Heart left ventricle (tissue), 16 donors: ENCODE measurements at places on chromosomes 1 and 21. TPM values are rescaled to one million over a fixed set of nuclear protein-coding genes. Genes with fewer than 3 reads are reported as not detected.

- no peak for DNase-seq
Measured at GRCh38 chr1:22971161-22971560, 1.5 kb downstream of the LACTBL1 start.

BMP8A gene
- polyA plus RNA-seq = 0.43 TPM

DNA sequence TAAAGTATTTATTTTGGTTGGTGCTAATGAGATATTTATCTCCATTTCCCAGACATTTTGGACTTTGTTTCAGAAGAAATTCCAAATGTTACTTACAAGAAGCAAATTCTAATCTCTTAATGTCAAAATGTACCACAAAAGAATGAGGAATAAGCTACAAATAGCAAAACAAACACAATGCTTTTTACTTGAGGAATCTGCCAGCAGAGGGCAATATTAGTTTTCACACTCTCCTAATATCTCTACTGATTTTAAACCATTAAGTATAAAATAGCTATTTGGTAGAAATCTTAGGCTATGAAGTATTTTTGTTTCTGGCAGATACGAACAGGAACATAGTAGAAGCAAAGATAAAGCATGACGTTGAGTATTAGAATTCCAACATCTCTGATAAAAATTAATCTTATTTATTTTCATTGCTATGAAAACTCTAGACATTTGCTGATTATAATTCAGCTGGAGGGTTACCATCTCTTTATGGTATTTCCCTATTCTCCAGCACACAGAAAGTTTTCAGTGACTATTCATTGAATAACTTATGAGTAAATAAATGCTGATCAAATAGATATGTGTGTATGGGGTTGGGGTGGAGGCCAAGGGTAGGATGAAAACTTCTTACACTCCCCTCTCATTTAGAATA is 13.4 kb upstream of the HMCN1 start:
- no peak for DNase-seq

TEDDM1 gene
- not detected for polyA plus RNA-seq

- no peak for DNase-seq
Measured at GRCh38 chr1:25617625-25618432, 1.2 kb downstream of the MAN1C1 start.

CD1B gene
- polyA plus RNA-seq = not detected

LCE1B gene
- not detected for polyA plus RNA-seq

DNA sequence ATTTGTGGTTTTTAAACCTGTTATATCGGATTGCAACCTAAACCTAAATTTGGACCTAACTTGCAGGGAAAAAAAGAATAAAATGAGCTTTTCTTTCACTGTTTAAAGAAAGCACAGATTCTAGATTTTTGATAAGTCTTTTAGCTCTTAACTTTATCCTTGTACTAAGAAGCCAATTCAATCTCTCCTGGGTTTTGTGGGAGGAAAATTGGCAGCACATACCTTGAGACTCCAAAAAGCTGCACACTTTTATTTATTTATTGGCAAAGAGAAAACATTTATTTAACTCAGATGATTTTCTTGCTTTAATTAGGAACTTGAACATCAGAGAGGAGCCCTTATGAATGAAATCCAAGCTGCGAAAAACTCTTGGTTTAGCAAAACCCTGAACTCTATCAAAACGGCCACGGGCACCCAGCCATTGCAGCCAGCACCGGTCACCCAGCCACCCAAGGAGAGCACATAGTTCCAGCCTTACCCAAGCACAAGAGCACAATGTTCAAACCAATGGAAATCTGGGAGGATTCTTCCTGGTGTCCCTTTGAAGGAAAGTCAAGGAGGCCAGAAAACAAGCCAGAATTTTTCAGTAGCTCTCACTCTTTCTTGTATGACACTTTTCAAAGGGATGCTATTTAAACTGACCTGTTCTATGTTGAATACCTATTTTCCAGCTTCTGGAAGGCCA is 10.1 kb upstream of the CACYBP start:
- no peak for DNase-seq

ADORA1 gene
- polyA plus RNA-seq = 2.6 TPM

GRCh38 chr1:39500862-39501389 is 9.5 kb downstream of the BMP8A start:
- DNase-seq = no peak

- no peak for DNase-seq
Measured at GRCh38 chr1:147722124-147722523, 38.3 kb downstream of the GJA5 start.

- no peak for DNase-seq
Measured at GRCh38 chr1:169530448-169530847, 44.7 kb upstream of the SLC19A2 start.

GRCh38 chr1:174912264-174912663 is 87.5 kb upstream of the CACYBP start:
- no peak for DNase-seq

- DNase-seq = no peak
Measured at GRCh38 chr1:213772128-213773063, 215.4 kb upstream of the PROX1 start.

IFI16 gene
- polyA plus RNA-seq = 27.1 TPM

LAMC1 gene
- 22.9 TPM for polyA plus RNA-seq

GRCh38 chr1:202018468-202019234 is 8.3 kb downstream of the ELF3 start:
- no peak for DNase-seq

DNA sequence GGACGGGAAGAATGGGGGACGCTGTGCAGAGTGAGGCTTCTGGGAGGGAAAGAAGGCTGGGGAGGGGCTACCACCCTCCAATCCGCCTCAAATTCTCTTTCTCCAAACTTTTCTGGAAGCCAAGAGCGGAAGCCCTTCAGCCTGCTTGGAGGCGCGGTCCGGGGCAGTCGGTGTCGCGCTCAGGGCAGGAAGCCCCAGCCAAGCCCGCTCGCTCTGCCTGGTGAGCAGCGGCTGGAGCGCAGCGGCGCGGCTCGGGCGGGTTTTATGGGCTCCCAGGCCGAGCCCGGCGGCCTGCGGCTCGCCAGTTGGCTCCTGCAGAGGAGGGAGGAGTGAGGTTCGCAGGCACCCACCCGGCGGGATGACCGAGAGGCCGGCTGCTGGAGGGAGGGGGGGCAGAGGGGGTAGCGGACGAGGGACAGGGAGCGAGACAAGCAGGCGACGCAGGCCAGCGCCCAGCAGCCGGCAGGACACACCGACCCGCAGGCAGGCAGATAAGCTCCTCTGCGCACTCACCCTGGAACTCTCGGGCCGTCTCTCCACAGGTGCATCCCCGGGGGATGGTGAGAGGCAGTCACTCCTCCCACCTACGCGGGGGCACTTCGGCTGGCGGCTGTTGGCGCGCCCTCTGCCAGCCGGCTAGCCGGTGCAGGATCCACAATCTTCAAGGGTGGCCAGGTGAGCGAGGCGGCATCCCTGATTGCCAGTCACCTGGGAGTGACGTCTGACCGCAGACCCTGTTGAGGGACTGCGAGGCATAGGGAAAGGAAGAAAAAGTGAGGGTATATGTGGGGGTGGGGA is at the start of gene AVPR1B:
Gene AVPR1B (minus strand): TSS at position 238 of the 798 bp plus-strand sequence. CDS start 498 bp downstream, outside the sequence.
- peak; percentile 78 for DNase-seq

- no peak for DNase-seq
Measured at GRCh38 chr1:155130272-155131006, 2.8 kb downstream of the EFNA1 start.

DNA sequence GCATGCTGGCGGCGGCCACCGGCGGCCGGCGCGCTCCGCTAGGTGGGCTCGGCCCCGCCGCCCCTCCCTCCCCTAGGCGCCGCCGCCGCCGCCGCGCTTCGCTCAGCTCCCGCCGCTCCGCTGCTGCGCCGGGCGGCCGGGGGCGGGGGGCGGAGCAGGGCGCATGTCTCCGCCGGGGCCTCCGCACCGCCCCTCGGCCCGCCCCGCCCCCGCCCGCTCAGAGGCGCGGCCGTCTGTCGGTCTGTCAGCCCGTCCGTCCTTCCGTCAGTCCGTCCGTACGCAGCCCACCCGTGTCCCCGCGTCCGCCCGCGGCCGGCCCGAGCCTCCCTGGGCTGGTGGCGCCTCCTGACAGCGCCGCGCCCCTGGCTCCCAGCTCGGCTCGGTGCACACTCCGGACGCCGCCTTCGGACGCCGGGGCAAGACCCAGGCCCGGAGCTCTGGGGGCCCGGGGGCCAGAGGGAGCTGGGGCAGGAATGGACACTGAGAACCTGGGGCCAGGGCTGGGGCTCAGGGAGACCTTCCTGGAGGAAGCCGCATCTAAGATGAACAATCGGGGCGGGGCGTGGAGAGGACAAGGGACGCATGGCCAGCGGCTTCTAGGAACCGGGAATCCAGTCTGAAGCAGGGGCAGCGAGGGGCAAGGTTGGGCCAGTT is at the start of gene GPR153:
Gene GPR153 (minus strand): TSS at position 138 of the 654 bp plus-strand sequence. CDS start 6,193 bp downstream, outside the sequence.
- DNase-seq = no peak

DNA sequence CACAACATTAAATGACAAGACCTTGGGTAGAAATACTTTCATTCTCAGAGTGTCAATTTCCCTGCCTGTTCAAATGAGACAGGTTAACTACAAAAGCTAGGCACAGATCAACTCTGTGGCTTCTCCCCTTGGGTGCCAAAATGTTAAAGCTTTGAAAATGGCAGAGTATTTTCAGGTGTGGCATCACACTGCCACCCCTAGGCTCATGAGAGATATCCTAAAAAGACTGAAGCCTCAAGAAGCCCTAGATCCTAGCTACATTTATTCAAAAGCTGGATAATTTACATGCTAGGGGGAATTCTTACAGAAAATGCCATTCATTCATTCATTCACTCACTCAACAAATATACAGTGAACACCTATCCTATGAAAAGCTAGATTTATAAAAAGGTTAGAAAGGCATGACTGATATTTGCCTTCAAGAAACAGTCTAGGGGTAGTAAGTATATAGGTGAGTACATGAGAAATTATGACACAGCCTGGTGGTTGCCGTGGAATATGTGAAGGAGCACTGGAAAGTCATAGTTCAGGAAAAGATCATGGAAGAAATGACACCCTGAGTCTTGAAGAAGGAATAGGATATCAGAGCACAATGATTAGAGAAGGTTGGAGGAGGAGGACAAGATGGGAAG is 15.9 kb upstream of the RAB4A start:
- DNase-seq = no peak

- DNase-seq = no peak
Measured at GRCh38 chr1:219790834-219791615, 137.3 kb downstream of the SLC30A10 start.

RGS1 gene
- 6.3 TPM for polyA plus RNA-seq

DNA sequence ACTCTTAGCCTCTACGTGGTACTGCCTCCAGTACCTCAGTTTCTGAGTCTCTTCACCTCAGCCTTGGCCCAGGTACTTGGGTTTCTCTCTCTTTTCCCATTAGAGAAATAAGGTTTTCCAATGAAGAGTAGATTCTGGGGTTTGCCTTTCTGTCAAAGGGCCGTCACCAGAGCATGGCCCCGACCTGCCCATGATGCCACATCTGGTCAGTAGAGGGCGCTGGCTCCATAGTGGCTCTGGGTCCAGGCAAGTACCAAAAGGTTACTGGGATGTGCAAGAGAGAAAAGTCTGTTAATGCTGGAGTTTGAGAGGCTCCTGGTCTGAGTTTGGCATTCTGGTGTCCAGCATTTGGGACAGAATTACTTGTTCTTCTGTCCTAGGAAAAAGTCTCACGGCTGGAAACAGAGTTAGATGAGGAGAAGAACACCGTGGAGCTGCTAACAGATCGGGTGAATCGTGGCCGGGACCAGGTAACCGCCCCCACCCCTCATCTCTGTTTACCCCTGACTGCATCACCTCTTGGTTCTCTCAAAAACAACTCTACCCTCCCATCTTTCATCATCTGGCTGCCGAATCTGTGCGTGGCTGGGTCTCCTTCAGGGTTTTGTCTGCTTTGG is 5.3 kb upstream of the TUFT1 start:
- DNase-seq = peak; percentile 74

GRCh38 chr1:117466761-117467160 is 99.5 kb downstream of the MAN1A2 start:
- no peak for DNase-seq

GRCh38 chr1:40034869-40035268 is 5.7 kb upstream of the CAP1 start:
- no peak for DNase-seq

GPR37L1 gene
- 0.03 TPM for polyA plus RNA-seq

DNA sequence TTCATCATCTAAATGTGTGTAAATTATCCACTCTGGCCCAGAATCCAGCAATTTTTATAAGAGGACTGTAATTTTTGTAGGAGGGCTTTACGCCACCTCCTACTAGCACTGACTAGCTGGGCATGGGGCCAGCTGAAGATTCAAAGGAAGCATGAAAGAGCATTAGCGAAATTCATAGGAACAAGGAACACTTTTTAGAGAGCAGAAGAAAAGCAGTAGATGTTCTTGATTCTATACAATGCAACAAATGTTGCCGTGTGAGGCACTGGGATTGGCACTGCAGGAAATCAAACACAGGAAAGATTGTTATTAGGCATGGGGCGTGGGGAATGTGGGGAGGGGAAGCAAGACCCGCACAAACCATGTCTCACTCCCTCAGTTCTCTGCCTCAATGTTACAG is 58.4 kb upstream of the PARP1 start:
- no peak for DNase-seq

BTBD19 gene
- polyA plus RNA-seq = 2.6 TPM

GJA4 gene
- polyA plus RNA-seq = 23.0 TPM

GRCh38 chr1:54327386-54328065 is 78.7 kb downstream of the SSBP3 start:
- DNase-seq = no peak

DNA sequence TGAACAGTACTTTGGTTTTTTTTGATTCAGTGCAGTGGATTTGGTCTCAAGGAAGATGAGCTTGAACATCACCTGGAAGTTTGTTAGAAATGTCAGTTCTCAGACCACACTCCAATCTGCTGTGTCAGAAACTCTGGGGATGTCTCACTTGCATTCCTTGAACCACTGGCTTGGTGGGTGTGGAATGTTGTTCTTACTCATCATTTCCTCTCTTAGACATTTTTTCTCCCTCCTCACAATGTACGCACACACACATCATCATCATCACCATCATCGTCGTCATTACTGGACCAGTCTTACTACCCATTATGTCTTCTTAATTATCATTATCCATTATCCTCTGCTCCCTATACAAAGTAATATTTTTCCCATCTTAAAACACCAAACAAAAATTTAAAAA is 91.9 kb upstream of the KCNK2 start:
- no peak for DNase-seq

- no peak for DNase-seq
Measured at GRCh38 chr1:83857103-83857502, 141.8 kb downstream of the TTLL7 start.

DNA sequence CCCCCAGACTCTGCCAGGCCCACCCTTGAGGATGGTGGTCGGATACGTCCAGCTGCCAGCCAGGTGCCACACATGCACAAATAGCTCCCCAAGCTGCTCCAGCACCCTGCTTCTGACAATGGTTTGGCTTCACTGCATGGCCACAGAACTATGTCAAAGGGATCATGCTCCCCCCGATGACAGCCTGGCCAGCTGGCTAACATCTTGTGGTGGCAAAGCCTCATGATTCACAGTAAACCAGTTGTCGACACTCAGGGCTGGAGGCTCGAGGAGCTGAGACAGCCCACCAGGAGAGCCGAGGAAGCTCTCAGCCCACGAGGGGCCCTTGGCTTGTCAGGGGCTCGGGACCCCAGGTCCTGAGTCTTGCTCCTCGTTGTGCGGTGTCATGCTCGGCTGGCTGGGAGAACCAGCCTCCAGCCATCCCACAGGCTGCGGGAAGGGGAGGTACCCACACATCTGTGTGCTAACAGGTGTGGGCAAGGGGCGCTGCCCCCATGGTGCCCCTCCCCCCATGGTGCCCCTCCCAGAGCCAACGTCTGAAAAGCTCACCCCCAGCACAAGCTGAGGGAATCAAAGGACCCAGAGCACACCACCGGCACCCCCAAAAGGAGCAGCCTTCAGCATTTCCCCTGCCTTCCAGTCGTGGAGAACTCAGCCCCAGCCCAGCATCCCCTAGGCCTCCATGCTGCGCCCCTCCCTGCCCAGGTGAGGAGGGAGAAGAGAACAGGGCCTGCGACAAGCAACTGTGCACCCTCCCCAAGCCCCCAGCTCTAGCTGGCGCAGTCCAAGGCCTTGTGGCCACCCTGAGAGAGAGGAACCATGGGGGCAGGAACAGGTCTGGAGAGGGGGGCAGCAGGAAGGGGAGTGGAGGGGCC is 41.2 kb downstream of the KIF21B start:
- no peak for DNase-seq
